Astrocyte (in vitro differentiated cells and primary cell): ENCODE measurements at places on chromosomes 6 and 20. TPM values are rescaled to one million over a fixed set of nuclear protein-coding genes. Genes with fewer than 3 reads are reported as not detected.

ASIP gene
- not detected in 2 replicates for total RNA-seq

WFDC5 gene
- total RNA-seq: not detected in 2 replicates

TOP1 gene
- 55.9 and 63.5 TPM in 2 replicates for total RNA-seq

PRKN gene
- total RNA-seq: 1.3 and 1.5 TPM in 2 replicates

BTNL2 gene
- total RNA-seq: not detected in 2 replicates

TRIM15 gene
- total RNA-seq: not detected in 2 replicates

HLA-DQA2 gene
- total RNA-seq: not detected in 2 replicates

MLIP gene
- total RNA-seq: 0.55 TPM in 1 of 2 replicates, not detected in the other

C20orf173 gene
- not detected in 2 replicates for total RNA-seq

BNIP5 gene
- not detected in 2 replicates for total RNA-seq

DNA sequence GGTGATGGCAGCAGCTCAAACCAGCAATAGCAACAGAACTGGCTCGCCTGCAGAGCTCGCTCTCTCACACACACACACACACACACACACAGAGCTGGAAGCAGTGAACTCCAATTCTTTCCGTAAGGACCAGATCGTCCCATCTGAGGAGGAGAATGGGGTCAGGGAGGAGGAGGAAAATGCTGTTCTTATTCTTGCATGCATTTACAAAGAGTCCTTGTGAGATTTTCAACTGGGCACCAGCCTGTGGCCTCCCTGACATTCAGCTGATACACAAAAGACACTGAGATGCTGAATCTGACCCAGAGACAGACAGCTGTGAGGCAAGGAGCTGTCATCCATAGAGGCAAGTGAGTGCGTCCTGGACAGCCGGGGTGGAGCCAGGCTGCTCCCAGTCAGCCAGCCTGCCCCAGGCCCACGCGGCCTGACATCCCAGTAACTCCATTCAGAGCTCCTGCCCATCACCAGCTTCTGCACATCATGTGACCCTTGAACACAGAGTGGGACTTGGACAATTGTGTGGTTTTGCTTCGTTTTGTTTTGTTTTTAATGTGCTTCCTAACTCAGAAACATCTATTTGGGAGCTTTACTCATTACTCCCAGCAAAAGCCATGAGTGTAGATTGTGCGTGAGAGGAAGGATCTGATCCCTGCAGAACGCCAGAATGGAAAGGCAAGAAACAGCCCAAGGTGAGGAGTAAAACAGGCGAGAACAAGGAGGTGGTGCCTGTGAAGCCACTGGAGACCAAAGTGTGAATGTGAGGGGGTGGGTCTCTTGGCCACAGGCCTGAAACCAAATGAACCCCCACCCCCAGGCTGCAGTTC is 2.1 kb downstream of the SERPINB9 start:
- DNase-seq: no peak

DNA sequence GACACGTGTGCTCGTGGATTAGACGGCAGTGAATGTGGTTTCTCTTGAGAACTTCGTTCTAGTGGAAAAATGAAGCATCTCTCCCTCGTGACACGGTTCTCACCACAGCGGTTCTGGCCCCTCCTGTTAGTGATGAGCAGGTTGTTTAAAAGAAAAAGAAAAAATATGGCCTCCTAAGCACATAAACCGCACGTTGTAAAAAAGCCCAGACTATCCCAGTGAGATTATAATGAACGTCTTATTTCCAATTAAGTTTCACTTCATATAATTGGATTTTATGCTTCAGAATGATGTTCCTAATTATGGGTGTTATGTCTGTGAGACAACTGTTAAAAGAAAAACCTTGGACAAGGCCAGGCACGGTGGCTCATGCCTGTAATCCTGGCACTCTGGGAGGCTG is 74.5 kb upstream of the FRMD1 start:
- DNase-seq: no peak

DNA sequence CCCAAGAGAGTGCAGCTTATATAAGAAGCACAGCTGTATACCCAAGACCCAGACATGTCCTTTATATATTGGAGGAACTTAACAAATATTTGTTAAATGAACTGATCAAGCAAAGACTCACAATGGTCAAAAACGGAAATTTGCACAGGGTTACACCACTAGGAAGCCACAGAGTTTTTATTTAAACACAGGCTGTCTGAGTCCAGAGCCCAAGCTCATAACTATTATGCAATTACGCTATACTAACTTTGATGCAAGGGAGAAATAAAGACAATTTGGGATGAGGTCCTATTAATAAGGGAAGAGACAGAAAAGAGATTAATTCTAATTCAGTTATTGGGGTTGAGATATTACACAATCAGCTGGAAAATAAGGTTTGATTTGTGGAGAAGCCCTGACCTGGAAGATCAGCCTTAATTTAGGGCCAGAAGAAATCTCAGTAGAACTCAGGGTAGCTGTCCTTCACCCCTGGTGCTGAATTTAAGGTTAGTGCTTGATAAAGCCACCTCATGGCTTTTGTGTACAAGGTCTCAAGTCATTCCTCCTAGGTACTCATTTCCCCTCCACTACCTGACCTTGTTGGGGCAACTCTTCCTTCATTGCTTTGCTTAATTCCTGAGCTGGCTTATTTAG is 10.5 kb upstream of the ZNF334 start:
- no peak for DNase-seq

GRCh38 chr6:3616565-3617176 is 134.8 kb downstream of the PXDC1 start:
- no peak for DNase-seq

- DNase-seq: no peak
Observed at GRCh38 chr20:35122756-35123405, 24.3 kb downstream of the EDEM2 start.

- peak; percentile 35 for DNase-seq
Observed at GRCh38 chr6:81820980-81821379, 68.5 kb upstream of the TENT5A start.

DNA sequence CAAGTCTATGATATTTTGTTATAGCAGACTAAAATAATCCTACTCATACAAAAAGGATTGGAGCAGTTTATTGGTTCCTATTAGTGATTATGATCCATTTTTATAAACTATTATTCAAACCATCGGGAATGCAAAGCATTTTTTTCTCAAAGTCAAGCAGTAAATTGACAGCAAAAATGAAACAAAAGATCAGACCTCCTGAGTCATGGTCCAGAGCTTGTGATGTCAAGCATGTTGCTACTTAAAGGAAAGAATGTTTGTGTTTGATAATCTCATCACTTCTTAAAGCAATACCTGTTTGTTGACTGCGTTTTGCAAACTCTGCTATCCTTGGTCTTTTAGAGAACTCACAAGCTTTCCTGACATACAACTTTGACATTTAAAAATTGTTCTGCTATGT is 204.4 kb downstream of the SAMD5 start:
- peak; percentile 9 for DNase-seq

DNA sequence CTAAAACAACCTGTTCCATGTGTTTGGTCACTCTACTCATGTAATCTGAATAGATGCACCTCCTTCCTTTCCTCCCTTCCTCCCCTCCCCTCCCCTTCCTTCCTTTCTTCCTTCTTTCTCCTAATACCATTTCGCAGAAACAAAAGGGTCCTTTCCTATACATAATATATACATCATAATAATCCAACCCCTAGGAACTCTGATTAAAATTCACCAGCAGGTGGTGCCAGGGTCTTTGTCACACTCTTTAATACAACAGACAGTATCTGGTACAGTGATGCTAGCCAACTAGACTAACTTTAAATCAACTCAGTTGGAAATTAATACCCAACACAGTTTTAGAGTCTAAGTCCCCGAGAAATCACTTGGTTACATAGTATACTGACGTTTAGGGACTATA is 181.2 kb upstream of the SHLD1 start:
- DNase-seq: peak; percentile 4

DNA sequence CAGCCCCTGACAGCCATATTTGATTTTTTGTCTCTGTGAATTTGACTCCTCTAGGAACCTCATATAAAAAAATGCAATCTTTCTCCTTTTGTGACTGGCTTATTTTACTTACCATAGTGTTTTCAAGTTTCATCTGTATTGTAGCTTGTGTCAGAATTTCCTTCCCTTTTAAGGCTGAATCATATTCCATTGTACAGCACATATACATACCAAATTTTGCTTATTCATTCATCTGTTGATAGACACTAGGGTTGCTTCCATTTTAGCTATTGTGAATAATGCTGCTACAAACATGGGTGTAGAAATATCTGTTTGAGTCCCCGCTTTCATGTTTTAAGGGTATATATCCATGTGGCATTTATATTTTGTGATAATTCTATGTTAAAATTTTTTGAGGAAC is 49.2 kb upstream of the RNF217 start:
- DNase-seq: no peak

GRCh38 chr6:134840086-134840867 is 109.6 kb downstream of the ALDH8A1 start:
- no peak for DNase-seq

GRCh38 chr20:47561180-47561579 is 59.5 kb downstream of the NCOA3 start:
- DNase-seq: peak; percentile 63

DNA sequence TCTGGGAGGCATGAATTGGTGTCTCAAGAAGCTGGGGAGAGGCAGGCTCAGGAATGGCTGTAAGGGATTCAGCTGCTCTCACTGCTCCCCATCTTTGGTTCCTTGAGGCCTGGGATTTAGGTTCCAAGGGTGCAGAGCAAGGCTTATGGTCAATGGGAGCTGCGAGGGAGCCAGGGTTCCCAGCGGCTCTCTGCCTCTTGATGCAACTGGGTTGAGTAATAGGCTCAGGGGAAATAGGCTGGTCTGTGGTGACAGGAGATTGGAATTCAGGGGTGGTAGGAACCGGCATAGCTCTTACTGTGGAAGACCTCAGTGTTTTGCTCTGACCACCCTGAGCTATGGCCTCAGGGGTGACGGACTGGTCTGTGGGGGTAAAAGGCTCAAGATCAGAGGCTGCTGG is 13.0 kb upstream of the NRM start:
- DNase-seq: no peak

- DNase-seq: no peak
Observed at GRCh38 chr6:163543321-163543720, 128.8 kb downstream of the QKI start.

DNA sequence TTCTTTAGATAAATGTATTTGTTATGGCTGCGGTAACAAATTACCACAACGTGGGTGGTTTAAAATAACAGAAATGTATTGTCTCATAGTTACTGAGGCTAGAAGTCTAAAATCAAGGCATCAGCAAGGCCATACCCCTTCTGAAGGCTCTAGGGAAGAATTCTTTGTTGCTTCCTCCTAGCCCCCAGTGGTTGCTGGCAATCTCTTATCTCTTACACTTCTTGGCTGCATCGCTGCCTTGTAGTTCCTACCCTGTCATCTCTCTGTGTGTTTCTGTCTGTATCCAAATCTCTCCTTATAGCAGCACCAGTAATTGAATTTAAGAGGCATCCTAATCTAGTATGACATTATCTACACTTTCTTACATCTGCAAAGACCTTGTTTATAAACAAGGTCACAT is 534.7 kb downstream of the PHF3 start:
- no peak for DNase-seq

- DNase-seq: peak; percentile 82
Observed at GRCh38 chr20:43937591-43937990, 22.9 kb downstream of the TOX2 start.

- DNase-seq: no peak
Observed at GRCh38 chr20:24754691-24755090, 194.4 kb upstream of the CST7 start.

DNA sequence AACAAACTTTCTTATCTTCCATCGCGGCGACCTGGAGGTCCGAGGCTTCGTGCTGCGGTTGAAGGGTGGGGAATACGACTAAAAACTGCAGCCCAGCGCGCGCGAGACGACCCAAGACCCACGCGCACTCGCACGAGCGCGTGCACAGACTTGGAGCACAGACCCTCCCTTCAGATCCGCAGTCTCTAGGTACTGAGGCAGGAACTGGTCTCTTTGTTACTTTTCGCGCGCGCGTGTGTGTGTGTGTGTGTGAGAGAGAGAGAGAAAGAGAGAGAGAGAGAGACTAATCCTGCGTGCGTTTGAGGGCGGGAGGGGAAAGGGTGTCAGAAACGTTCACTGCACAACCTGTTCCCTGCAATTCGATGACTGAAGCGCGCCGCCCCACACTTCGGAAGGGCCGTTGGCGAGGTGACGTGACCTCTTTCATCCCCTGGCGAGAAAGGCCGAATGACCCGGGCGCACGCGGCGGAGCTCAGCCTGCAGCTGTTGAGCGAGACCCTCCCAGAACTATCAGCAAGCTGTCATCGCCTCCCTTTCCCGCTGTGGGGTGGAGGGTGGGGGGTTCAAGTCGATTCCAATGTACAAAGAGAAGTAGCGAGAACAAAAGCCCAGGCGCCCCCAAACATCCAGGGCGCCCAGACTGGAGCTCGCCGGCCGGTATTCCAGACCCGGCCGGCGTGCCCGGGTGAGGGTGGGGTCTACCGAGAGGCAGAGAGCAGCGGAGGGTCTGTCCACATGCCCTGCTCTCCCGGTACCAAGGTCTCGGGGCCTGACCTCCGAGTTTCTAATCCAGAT is 1.5 kb upstream of the TUBB2B start:
- no peak for DNase-seq

GRCh38 chr20:51972056-51972455 is 169.7 kb upstream of the SALL4 start:
- no peak for DNase-seq

GRCh38 chr6:125300992-125301434 is 754 bp downstream of the HDDC2 start:
- peak; percentile 26 for DNase-seq

DNA sequence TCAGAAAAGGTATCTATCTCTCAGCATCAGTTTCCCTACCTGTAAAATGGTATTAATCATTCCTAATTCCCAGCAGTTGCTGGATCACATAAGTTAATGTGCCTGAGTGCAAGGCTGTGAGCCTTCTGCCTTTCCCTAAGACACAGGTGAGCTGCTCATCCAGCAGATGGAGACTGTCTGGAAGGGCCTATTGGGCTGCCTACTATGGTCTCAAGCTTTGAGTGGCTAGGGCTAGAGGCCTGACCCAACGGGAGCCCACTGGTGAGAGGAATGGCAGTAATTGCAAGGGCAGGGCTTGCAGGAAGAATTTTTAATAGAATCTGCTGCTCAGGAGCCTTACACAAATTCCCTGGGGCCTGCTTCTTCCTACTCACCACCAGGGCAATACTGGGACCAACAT is 4.3 kb downstream of the KHDC1 start:
- DNase-seq: no peak

- no peak for DNase-seq
Observed at GRCh38 chr20:56833427-56833826, 204.3 kb downstream of the TFAP2C start.

GRCh38 chr6:5102267-5102970 is 17.3 kb downstream of the PPP1R3G start:
- no peak for DNase-seq

DNA sequence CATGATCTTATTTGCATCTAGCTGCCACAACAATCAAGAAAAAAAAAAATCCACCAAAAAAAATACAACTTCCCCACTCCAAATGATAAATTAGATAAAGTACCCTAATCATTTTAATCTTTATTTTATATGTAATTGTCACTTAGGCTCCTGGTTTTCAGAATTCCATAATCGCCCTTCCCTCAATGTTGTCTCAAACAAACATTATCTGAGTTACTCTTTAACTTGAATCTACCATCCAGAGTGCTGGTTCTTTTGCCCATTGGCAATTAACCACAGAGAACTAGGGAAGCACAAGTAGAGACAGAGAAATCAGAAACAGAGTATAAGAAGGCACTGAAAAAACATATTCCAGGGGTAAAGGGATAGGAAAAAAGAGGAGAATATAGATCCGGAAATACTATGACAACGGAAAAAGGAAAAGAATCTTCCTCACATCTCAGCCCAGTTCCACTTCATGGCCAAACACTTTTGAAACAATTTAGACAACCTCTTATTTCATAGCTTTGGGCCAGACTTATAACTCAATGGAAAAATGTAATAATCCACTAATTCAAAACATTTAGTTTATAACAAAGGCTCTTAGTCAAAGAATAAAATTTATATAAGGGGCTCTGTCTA is 861 bp upstream of the NHSL1 start:
- no peak for DNase-seq
